Activated T-cell treated with anti-CD3 and anti-CD28 coated beads, Interleukin-2, amount 50 U/mL, for 48 hours (primary cell): ENCODE measurements at places on chromosomes 3 and 15.

DNA sequence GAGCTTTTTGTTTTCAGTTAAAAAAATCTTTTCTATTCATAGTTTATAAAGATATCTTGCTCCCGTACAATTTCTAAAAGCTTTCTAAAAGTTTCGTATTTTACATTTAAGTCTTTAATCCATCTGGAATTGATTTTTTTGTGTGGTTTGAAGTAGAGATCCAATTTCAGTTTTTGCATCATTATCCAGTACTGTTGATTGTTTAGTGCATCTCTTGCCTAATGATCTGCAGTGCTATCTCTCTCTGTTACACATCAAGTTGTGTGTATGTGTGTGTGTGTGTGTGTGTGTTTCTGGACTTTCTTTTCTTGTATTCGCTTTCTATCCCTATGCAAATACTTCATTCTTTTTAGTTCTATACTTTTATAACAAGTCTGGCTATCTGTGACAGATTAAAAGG, 605.8 kb upstream of the DPPA4 start:
- DNase-seq, result no peak

GRCh38 chr3:160720123-160720746, 35.8 kb upstream of the PPM1L start:
- no peak for DNase-seq

- DNase-seq, result no peak
Measured at GRCh38 chr3:41188306-41188705, 11.0 kb upstream of the CTNNB1 start.

GRCh38 chr3:134149286-134149685, 101.4 kb downstream of the RYK start:
- DNase-seq, result no peak

GRCh38 chr3:78972617-78973301, 795.0 kb downstream of the ROBO1 start:
- DNase-seq, result no peak

DNA sequence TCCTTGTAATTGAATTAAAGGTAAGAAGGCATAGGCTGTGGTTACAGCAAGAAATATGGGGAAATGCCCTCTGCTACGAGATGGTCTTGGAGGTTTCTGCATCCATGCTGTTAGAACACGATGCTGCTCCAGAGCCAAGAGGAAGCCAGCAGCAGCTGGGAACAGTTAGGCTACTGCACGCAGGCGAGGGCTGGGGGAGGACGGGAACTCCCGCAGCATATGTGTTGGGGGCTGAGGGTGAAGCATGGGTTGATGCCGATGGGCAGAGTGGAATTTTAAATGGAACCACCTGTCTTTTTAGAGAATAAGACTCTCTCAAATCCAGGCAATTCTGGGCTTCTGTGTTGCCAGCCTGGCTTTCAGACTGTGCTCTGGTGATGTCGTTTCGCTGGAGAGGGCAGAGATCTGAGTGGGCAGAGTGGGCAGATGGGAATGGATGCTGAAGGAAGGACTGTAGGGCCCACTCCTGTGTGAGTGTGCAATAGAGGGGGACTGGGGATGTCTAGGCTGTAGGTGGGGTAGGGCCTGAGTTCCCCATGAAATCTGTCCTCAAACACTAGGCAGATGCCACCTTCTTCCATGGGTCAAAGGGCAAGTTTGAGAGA, 417.0 kb upstream of the TPM1 start:
- DNase-seq, result no peak

GRCh38 chr15:66937588-66937987, 127.8 kb upstream of the SMAD3 start:
- no peak for DNase-seq

GRCh38 chr3:175272392-175272791, 413.3 kb downstream of the NAALADL2 start:
- no peak for DNase-seq

- no peak for DNase-seq
Measured at GRCh38 chr3:11499144-11499543, 144.6 kb downstream of the VGLL4 start.
